ENCODE measurements at places on chromosomes 5 and 9. TPM values are rescaled to one million over a fixed set of nuclear protein-coding genes. Genes with fewer than 3 reads are reported as not detected.
A peak's percentile ranks its signal among the peaks of the same experiment; 100 is the strongest.

The REEP2 gene
- 8.5 TPM for total RNA-seq

The RNF145 gene
- total RNA-seq, result 60.9 TPM

The TMC1 gene
- total RNA-seq, result not detected

The CARD9 gene
- total RNA-seq, result 8.8 TPM

The GADD45G gene
- 23.5 TPM for total RNA-seq

The IL4 gene
- not detected for total RNA-seq

The ELOVL7 gene
- total RNA-seq, result 0.77 TPM

The GDNF gene
- 5.9 TPM for total RNA-seq

The F2RL1 gene
- total RNA-seq, result 0.02 TPM

DNA sequence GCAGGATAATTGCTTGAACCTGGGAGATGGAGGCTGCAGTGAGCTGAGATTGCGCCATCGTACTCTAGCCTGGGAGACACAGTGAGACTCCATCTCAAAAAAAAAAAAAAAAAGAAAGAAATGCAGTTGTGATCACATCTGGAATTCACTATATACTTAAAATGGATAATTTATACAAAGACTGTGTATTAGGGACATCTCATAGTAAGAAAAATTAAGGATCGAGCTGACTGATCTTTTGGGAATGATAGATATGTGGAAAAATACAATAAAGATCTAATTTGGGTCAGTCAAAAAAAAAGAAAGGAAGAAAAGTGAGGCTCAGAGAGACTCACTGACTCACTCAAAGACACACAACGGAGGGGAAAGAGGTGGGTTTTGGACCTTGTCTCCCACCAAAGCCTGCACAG is 73.2 kb upstream of the STXBP1 start:
- DNase-seq, result no peak

GRCh38 chr9:84481636-84482218 is 141.2 kb upstream of the SLC28A3 start:
- DNase-seq, result no peak

- peak; percentile 30 for DNase-seq
Observed at GRCh38 chr9:15104826-15105420, 194.7 kb upstream of the FREM1 start.

DNA sequence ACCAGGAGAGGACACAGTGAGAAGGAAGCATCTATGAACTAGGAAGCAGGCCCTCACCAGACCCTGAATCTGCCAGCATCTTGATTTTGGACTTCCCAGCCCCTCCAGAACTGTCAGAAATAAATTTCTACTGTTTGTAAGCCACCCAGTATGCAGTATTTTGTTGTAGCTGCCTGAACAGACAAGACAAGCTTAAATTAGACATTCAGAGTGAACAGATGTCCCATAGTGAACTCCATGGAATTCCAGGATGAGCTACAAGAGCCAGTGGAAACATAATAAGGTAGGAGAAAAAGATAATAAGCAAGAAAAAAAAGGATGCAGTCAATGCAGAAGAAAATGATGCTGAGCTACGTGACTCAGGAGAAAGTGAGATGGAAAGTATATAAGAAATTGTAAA is 47.8 kb upstream of the MAMDC2 start:
- no peak for DNase-seq

- peak; percentile 8 for DNase-seq
Observed at GRCh38 chr5:82540301-82540700, 262.1 kb upstream of the RPS23 start.

DNA sequence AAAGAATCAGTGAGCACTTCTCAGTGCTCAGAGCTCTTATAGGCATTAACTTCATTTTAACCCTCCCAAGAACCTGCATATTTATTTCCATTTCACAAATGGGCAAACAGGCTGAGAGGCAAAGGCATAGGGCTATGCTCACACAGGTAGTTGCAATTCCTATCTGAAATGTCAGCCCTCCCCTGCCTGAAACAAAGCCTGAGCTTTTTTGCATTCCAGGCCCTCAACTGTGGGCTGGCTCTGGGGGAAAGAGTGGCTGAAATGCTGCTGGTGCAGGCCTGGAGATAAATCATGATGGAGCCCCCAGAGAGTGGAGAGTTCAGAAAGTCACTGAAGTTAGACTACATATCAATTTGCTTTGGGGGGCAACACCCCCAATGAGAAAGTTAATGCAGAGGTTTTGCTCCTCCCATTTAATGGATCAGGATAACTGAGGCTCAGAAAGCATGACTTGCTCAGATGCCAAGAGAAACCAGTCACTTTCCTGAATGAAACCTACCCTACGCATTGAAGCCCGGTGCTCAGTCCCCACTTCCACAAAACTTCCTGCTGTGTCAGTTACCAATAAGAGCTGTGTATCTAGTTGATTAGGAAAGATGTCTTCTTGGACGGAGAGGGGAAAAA is 5.6 kb downstream of the DRD1 start:
- no peak for DNase-seq

GRCh38 chr9:120729791-120730241 is 15.5 kb upstream of the MEGF9 start:
- DNase-seq, result no peak

- no peak for DNase-seq
Observed at GRCh38 chr9:91150998-91151717, 210.6 kb downstream of the AUH start.

DNA sequence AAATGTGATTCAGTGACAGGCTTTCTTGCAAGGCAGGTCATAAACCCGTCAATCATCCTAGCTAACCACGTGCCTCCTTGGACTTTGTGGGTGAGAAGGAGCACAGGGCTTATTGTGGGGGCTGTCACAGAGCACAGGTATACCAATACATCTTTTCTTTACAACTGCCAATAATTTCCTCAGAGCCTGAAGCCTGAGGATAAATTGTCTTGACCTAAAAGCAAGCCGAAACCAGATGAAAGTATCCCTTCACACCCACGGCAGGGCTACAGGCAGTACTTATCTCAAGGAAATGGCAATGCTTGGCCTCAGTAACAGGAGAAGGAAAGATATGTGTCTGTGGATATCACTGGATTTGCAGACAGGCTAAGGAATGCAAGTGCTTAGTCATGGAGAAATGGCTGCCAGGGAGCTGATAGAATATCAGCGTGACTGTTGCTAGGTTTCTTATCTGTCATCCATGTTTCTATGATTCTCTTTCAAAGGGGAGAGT is 90.3 kb upstream of the ZNF366 start:
- peak; percentile 67 for DNase-seq

DNA sequence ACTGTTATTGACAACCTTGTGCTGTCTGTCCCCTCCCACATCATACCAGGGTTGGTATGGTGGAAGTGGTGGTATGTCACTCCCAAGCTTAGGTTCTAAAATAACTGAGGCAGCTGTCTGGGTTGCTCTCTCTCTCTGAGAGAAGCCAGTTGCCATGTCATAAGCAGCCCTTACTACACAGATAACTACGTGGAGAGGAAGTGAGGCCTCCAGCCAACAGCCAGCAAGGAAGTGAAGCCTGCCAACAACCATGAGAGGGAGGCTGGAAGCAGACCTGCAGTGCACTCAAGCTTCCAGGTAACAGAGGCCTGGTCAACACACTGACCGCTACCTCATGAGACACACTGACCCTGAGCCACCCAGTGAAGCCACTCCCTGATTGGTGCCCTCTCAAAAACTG is 18.6 kb downstream of the CTNNAL1 start:
- DNase-seq, result no peak

DNA sequence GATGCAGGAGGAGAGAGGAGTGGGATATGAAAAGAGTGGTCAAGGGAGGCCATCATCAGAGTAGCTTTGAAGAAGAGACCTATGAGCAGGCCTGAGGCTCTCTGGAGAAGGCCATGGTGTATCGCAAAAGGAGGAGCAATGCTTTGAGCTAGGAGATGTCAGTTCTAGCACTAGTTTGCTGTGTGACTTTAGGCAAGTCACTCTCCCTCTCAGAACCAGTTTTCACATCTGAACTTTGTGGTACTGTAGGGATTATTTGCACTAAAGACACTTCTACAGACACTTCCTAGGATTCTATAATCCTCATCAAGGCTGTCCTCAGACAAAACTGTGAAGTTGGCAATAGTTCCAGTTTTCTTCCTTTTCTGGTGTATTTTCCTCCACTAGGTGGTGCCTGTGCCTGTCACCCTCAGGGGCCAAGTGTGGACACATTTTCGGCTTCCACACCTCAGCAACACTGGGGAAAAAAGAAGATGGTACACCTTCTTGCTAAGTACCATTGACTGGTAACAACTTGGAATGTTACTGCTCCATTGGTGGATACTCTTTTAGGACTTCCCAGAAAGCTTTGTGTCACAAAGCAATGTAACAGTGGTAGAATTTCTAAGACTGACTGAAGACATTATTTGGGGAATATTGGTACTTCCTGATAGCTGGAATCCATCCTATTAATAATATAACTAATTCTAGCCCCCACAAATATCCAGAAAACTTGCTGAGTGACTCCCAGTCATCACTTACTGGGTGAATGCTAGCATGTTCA is 9.9 kb downstream of the PAPPA start:
- DNase-seq, result no peak

- DNase-seq, result no peak
Observed at GRCh38 chr5:140633021-140633471, at the start of gene CD14. Gene CD14 (minus strand): TSS chr5:140633175. CDS start chr5:140633071, 104 bp downstream.

DNA sequence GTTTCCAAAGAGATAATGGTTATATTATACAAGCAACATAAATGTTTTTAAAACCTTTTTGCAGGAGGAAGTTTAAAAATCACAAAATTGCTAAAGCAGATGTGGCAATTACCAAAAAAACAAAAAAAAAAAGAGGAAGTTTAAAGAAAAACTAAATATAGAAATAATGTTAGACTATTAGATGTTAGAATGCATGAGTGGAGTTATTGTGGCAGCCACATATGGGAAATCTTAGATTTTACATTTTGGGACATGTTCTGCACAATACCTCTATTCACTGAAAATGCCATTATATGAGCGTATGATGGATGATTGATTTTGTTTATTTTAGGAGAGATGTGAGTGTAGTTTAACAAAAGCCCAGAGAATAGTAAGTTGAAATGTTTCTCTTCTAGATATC is 31.2 kb upstream of the DTWD2 start:
- DNase-seq, result no peak

- no peak for DNase-seq
Observed at GRCh38 chr5:117261948-117262571, 687.4 kb upstream of the SEMA6A start.

GRCh38 chr9:114738581-114739316 is 56.8 kb upstream of the TEX48 start:
- peak; percentile 87 for DNase-seq

- no peak for DNase-seq
Observed at GRCh38 chr5:15513431-15513830, 13.5 kb downstream of the FBXL7 start.

DNA sequence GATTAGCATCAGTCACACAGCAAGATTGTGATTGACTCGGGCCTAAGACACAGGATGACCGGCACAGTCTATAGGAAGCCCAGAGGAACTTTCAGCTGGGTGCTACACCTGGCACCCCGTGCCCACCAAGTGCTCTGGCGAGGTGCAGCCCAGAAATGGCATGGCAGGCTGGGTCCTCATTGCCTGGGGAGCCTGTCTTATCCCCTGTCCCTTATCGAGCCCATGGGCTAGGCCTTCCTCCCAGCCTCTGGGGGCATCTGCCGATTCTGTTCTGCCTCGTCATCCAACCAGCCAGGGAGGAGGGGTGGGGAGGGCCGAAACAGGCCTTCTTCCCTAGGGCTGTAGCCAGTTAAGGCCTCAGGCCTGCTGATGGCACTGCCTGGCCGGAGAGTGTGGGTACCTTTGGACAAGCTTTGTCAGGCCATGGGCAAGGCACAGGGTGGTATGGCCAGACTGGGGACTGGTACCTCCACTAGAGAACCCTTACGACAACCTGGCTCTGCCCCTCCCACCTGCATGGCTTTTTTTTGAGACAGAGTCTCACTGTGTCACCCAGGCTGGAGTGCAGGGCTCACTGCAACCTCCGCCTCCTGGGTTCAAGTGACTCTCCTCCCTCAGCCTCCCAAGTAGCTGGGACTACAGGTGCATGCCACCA is 1.6 kb downstream of the GRK6 start:
- no peak for DNase-seq

DNA sequence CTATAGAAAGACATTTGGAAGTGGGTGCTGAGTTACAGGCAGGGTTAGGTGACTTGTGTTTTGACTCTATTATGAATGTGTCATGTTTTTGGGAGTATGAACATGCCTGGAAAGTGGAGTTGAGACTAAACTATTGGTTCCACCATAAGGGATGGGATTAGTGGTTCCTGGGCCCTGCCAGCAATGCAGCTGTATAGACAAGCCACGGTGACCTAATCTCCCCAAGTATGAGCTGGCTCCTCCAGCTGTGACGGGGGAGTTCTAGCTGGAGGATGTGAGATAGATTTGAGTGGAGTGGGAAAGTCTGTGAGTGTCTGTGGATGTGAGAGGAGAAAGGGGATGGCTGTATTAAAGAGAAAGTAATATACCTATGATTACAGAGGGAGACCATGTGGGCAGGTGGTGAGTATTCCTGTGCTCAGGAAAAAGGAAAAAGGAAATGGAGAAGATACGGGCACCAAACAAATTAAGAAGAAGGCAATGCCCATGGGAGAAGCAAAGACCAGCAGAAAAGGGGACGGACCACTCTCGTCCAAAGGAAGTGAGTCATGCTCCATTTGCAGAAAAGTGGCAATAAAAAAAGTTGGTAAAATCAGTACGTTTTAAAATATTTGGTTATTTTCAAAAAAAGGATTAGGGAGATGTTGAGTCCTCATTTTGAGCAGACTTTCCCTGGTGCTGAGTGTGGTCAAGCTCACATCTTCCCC is 48.3 kb upstream of the ICE1 start:
- DNase-seq, result peak; percentile 24

DNA sequence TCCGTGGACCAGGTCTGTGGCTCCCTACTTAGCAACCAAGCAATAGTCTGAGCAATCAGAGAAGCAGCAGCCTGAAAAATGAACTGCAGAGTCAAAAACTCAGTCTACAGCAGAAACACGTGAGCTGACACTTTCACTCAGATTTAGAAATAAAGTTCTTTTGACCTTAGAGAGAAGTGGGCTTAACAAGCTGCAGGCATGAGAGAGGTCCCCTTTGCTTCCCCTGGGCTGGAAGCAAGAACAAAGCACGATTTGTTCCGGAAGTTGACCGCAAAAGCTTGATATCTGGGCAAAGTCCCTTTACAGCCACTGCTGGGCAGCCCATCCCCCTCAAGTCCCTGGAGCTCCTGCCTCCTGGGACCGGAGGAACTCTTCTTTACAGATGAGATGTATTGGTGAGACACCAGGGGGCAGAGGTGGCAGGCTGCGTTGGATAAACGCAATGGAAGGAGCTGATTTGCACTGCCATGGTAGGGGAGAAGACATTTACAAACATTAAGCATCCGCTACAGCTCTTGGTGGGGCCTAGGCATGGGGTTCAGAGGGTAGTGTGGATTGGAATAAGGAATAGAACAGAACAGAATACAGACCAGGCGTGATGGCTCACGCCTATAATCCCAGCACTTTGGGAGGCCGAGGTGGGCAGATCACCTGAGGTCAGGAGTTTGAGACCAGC is 5.8 kb upstream of the SOWAHA start:
- DNase-seq, result peak; percentile 65

- DNase-seq, result no peak
Observed at GRCh38 chr5:59648949-59649921, 244.3 kb downstream of the PDE4D start.

GRCh38 chr9:134271338-134272301 is 54.6 kb upstream of the RXRA start:
- DNase-seq, result no peak

Data from SJCRH30 (cell line).